ENCODE measurements at places on chromosomes 1 and 21.

- DNase-seq: no peak
These were observed 87.9 kb downstream of the PRDM16 start for GRCh38 chr1:3156936-3157335.

DNA sequence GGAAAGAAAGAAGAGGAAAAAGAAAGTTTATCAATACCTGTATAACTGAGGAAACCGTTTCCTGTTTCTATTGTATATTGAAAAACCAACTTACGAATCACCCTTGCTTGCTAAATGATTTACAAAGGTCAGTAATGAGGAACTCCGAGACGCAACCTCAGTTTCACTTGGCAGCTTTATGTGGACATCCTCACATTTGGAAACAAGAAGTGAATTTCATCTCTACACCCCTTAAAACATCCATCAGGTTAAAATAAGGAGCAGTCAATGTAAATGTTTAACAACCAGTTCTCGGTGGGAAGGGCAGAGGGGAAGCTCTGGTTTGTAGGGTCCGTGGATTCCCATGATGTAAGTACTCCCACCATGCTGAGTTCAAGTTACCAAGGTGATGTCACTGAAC, 481.7 kb upstream of the RUNX1 start:
- no peak for DNase-seq

DNA sequence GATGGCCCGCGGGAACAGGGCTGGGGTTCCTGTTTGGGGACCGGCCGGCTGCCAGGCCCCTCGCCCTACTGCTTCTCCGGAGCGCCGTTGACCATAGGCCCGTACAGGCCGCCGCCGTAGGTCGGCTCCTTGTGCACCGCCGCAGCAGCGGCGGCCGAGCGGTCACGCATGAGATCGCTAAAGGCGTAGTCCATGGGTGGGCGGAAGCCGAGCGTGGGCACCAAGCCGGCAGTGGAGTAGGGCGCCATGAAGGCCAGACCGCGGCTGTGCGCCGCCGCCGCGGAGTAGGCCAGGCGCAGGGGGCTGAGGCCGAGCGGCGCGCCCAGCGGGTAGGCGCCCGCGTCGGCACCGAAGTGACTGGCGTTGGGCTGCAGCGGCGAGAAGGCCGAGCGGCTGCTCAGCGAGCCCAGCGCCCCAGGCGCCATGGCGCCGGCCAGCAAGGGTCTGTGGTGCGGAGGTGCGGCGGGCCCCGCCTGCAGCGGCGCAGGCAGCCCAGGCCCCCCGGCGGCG, 4.6 kb downstream of the DMRTA2 start:
- DNase-seq: no peak

GRCh38 chr1:33930346-33931110, 66.6 kb downstream of the HMGB4 start:
- no peak for DNase-seq

DNA sequence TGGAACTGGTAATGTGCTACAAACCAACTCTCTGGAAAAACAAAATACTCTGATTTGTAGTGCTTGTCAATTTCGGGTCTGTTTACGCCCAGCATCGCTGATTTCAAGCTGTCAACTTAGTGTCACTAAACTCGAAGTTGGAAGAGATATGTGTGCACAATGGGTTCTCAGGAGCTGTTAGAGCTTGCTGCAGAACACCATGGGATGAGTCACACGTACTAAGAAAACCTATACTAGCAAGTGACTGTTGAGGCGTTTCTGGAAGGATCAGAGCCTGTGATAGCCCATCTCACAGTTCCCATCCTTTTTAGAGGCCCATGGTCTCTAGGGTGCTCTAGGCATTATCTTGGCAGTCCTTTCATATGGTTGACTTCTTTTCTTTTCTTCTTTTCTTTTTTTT, 14.3 kb downstream of the GMEB1 start:
- DNase-seq: no peak

DNA sequence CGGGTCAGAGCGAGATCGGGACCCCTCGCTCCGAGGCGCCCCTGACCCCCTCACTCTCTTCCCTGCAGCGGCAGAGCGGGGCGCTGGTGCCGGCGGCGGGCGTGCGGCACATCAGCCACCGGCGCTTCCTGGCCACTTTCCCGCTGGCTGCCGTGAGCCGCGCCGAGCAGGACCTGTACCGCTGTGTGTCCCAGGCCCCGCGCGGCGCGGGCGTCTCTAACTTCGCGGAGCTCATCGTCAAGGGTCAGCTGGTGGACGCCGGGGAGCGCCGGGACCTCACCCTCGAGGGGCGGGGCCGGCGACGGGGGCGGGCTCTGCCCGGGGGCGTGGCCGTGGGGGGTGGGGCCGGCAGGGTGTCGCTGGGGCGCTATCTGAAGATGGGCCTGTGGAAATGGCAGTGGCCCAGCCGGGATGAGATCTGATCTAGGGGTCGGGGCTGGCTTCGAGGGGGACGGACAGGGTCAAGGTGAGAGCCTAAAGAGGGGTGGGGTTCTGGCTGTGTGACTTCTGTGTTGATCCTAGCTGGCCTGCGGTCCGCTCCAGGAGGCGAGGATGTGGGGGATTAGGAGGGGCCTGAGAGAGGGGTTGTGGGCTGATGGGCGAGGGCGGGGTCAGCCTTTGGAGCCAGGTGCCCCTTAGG, 23.6 kb downstream of the PTPRU start:
- no peak for DNase-seq

- no peak for DNase-seq
These were observed 20.6 kb downstream of the LUZP1 start for GRCh38 chr1:23148084-23148483.

DNA sequence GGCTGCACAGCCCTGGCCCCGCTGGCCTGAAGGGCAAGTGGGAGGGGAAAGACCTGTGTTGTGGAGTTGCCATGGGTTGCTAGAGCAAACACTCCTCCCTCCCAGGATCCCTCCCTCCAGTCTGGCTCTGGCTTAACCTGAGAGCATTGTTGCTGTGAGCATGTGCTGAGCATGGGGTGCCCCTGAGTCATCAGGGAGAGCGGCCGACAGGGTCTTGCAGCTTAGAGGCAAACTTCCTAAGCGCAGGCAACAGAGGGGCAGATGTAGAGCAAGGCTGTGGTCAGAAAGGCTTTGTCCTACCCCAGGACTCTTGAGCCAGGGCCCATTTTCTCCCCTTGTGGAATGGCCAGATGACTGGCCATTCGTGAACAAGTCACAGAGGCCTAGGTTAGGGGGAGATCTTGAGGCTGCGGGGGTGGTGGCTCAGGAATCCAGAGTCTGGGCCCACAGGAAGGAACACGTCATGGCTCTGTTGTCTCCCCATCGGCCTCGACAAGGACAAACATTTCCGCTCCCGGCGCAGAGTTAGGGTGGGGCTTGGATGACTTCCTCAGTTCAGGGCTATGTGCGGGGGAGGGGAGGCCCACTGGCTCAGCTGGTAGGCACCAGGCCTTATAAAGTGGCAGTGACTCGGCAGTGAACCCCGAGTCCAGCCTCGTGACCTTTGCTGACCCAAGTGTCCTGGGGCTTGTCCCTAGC, 362 bp upstream of the DYNLT4 start:
- DNase-seq: no peak

DNA sequence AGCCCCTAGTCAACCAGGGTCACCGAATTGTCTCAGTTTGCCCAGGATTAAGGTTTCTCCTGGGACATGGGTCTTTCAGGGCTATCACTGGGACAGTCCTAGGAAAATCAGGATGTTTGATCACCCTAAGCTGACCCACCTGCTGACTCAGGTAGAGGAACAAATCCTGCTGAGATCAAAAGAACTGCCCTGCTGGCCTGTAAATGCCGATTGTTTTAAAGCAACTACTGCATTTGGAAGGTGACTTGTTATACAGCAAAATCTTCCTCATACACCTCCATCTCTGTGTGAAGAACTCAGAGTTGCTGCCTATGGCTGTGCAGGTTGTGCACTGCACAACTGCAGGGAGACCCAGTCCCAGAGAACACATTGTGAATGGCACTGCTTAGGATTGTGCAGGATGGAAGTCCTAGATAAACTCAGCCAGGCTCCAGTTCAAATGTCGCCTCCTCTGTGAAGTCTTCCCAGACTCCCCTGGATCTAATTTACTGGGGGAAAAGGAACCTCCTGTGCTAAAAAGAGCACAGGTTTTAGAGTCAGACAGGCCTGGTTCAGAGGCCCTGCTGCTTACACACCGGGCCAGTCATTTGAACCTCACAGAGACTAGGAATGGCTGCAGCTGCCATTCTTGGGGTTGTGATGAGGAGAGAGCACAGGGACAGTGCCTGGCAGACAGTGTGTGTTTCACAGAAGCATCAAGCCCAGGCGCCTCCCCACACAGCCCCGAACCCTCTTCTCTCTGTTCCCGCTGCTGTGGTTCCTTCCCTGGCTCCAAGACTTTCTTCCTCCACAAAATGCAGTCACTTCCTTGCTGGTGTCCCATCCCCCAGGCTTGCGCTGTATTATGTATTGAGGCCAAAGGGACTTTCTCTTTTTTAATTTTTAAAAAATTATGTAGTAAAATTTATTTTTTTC, 23.2 kb upstream of the LRP8 start:
- no peak for DNase-seq

DNA sequence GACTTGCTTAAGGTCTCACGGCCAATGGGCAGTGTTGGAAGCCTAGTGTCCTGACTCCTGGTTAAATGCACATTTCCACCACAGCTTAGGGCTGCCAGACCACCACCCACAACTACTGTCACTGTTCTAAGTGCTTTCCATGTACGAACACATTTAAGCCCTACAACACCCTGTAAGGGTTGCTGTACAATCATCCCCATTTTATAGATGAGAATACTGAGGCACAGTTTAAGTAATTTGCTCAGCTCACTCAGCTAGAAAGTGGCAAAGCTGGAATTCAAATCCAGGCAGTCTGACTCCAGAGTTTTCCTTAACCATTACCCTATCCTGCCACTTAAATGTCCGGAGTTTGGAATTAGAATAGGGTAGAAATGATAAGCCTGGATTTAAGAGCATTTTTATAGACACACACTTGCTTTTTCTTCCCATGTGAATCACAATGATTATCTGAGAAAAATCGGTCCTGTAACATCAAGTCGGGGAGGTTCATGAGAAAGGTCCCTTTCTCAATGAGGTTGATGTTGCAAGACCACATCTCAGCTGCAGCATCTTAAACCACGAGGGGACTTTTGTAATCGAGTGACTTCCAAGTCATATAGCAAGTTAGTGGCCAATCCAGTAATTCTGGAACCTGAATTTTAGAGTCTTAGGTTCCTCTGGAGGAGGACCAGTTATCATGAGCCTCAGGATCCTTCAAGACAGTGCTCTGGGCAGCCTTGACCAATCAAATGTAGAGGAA, 8.6 kb downstream of the E2F2 start:
- no peak for DNase-seq

DNA sequence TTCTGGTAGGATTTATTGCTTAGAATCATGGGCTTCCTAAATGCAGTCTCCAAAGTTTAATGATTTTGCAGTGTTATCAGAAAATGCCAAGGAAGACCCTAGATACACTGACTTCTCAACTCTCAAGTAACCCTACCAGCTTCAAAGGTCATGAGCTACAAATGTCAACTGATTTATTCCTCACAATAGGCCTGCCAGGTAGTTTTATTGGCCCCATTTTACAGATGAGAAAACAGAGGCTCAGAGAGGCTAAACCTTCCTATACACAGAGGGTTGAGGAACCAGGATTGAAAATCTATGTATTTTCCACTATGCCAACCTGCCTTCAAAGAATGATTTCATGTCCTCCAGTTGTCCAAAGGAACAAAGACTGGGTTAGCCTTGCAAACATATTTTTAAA, 384.4 kb upstream of the POU3F1 start:
- DNase-seq: no peak

- DNase-seq: no peak
These were observed 96.2 kb upstream of the EDN2 start for GRCh38 chr1:41580520-41581172.
